Kidney (tissue), 22 donors: ENCODE measurements at places on chromosomes 3 and 15. TPM values are rescaled to one million over a fixed set of nuclear protein-coding genes. Genes with fewer than 3 reads are reported as not detected.

DNA sequence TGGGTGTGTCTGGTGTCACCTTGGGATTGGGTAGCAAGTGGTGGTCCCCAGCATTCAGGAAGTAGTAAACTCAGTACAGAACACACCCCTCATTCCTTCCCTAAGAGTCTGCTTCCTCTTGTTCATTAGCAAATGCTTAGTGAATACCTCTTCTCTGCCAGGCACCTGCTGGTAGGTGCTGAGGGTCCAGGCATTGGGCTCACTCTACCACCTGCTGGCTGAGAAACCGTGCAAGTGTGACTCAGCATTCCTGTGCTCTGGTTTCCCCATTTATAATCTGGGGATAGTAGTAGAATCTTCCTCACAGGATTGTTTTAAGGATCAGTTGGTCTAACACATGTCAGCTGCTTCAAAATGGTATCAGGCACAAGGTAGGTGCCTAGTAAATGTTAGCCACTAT lies 4.8 kb downstream of the SHF start:
- no peak for DNase-seq

GRCh38 chr3:71854706-71855105 lies 69.8 kb upstream of the PROK2 start:
- DNase-seq = no peak

GRCh38 chr15:99606646-99607045 lies 40.9 kb downstream of the MEF2A start:
- no peak for DNase-seq

GRCh38 chr3:48426401-48426909 lies 3.4 kb downstream of the PLXNB1 start:
- DNase-seq = no peak

DNA sequence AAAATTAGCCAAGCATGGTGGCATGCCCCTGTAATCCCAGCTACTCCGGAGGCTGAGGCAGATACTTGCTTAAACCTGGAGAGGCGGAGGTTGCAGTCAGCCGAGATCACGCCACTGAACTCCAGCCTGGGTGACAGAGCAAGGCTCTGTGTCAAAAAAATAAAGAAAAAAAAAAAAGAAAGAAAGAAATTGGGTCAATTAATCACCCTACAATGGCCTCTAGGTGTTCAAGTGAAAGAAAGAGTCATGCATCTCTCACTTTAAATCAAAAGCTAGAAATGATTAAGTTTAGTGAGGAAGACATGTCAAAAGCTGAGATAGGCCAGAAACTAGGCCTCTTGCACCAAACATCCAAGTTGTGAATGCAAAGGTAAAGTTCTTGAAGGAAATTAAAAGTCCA lies 44.9 kb upstream of the GSK3B start:
- no peak for DNase-seq

- no peak for DNase-seq
Measured at GRCh38 chr15:57129064-57129463, 210.6 kb downstream of the TCF12 start.

- no peak for DNase-seq
Measured at GRCh38 chr15:61081027-61081322, 148.1 kb downstream of the RORA start.

DNA sequence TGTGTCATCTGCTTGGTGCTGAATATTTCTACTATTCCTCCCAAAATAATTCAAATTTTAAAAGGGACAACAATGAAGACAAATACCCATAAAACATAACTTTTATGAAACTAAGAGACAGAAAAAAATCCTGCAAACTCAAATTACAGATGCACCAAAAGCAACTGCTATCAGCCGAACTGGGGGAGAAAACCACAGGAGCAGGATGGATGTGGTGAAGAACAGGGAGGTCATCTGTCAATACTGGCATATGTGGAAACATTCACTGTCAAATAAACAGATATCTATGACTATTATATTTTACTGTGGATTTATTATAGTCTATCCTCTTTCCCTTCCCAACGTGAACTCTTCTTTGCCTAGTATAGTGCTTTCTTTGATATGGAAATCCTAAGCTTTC lies 53.3 kb upstream of the CPOX start:
- no peak for DNase-seq

DNA sequence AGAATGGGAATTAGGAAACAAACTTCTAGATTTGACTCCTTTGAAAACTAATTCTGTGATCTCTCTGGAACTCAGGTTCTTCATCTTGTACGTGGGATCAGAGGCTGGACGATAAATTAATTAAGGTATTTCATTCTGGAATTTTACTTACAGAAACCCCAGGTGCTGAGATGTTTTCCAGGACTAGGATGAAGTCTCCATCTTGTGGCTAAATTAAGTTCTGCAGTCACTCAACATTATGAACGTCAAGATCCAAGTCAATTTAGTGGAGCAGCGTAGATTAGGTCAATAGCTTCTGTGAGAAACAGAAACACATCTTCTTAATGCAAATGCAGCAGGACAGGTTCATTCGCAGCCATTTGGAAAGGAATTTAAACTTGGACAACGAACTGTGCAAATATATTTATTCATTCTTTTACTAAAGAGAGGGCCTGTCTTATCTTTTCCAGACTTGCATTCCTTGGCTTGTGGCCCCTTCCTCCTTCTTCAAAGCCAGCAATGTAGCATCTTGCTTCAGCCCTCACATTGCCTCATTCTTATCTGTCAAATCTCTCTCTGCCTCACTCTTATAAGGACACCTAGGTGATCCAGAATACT lies 26.7 kb upstream of the TMC3 start:
- no peak for DNase-seq

DNA sequence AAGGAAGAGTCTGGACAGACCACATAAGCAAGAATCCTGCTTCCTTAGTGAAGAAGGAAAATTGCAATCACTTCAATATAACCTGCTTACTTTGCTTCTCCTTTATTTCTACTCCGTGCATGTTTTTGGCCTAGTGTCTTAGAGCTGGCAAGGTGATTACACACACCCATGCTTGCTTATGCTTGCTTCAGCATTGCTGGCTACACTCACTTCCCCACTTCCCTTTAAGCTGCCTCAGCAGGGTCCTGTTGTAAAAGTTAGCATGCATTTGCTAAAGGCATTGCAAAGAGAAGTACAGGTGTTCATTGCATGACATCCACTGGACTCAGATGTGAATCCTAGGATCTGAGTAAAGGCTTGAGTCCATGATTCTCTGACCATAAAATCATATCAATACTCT lies 47.5 kb upstream of the STT3B start:
- DNase-seq = no peak

- DNase-seq = no peak
Measured at GRCh38 chr3:60262546-60262945, 988.7 kb downstream of the FHIT start.

DNA sequence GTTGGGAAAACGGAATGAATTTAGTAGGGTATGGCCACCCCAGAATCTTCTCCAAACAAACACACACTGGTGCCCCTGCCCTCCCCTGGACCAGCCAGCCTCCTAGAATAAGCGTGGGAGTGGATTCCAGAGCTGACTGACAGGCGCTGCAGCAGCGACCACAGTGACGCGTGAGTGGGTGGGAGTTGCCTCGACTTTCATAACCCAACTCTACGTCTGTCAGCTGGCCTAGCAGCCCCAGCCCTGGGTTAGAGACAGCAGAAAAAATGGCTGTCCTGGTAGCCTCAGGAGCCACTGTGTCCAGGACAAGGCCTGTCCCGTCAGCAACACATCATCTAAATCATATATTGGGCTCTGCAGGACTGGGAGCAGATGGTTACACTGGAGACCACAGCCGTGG lies 10.0 kb downstream of the PLA2G4B start:
- peak; percentile 43 for DNase-seq

DNA sequence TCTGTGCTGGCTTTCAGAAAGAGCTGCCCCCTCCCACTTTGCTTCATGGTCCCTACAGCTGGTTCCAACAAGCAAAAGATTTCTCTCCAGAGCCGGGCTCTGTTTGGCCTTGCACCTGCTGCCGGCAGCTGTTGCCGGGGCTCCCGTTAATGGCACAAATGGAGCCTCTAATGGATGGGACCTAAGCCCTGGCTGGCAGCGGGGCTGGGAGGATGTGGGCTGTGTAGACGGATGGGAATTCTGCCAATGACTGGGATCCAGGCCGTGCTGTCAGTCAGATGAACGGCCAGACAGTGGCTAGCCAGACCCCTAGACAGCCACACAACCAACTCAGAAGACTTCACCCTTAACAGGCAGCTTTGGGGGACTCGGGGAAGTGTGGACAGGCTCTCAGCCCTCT lies 88.0 kb downstream of the RPLP1 start:
- DNase-seq = peak; percentile 38

DNA sequence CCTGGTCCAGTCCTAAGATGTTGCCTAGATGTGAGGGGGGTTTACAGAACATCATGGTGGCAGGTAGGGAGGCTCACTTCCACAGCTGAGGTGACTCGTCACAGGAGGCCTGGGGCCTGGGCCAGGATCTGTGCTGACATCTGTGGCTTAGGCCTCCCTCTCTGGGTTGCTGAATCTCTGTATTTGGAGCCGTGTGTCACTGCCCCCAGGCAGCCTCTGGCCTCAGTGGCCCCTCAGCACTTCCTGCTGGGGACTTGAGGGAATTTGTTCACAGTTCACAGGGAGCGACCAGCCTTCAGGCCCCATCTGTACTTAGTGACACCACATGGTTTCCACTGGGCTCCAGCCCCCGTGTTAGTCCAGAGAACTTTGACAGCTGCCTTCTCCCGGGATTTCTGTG lies 41.7 kb upstream of the ADAMTSL3 start:
- no peak for DNase-seq

Gene IDH2
- 545 TPM for polyA plus RNA-seq

Gene LIPH
- 3.2 TPM for polyA plus RNA-seq

Gene CIDEC
- not detected for polyA plus RNA-seq

Gene SFMBT1
- 3.4 TPM for polyA plus RNA-seq

Gene SOX14
- polyA plus RNA-seq = not detected

Gene FEZF2
- polyA plus RNA-seq = not detected

Gene AGBL1
- polyA plus RNA-seq = not detected

Gene TGM5
- polyA plus RNA-seq = not detected

Gene ALDH1A2
- 24.4 TPM for polyA plus RNA-seq

Gene MORC1
- not detected for polyA plus RNA-seq

Gene SPSB4
- polyA plus RNA-seq = 1.9 TPM

Gene CRYGS
- polyA plus RNA-seq = 3.7 TPM

Gene DVL3
- 30.3 TPM for polyA plus RNA-seq
